ENCODE measurements at places on chromosomes 11 and 22.
A peak's percentile ranks its signal among the peaks of the same experiment; 100 is the strongest.

DNA sequence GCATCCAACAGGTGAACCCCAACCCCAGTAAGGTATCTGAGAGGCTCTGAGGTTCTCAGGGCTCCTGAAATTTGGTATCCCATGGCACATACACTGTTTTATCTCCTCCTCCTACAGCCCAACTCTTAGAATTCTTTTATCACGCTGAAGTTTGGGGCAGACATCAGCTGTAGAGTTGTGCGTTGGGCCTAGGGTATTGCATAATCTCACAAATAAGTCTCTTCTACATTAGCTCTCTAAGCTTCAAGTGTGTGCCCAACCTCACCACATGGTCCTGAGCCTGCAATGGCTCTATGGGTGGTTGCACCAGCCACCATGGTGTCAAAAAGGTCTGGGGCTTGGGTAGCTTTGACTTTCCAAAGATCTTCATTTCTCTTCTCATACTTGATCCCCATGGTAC, 603.0 kb downstream of the BUD13 start:
- no peak for DNase-seq

DNA sequence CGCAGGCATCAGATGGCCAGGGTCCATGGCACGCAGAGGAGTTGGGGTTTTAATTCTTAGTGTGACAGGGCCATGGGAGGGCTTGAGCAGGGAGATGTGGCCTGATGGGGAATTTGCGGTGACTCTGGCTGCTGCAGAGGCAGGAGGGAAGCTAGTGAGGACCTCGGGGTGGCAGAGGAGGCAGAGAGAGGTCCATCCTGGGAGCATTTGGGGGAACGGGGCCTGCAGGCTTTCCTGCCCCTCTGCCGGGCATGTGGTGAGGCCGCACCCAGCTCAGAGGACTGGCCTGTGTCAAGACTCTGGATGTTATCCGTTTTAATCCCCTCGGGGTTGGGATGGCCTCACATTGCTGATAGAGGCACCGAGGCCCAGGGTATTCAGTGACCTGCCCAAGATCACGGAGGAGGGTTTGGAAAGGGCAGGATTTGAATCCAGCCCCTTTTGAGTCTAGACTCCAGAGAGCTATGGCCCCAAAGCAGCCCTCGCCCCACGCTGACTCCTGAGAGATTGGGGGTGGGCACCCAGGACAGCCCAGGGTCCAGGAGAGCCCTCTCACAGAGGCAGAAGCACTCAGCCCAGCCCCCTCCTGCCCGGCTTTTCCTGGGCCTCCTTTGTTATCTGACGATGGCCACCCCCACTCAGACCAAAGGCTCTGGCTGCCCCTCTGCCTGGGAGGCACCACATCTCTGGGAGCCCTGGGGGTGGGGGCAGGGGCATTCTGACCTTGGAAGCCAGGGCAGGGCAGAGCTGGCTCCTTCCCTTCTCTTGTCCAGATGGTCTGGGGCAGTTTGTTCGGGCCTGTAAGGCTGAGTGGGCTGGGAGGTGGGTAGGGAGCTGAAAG, 13.9 kb downstream of the MGAT3 start:
- DNase-seq: no peak

GRCh38 chr11:102476812-102477211, 24.2 kb upstream of the TMEM123 start:
- peak; percentile 26 for DNase-seq

DNA sequence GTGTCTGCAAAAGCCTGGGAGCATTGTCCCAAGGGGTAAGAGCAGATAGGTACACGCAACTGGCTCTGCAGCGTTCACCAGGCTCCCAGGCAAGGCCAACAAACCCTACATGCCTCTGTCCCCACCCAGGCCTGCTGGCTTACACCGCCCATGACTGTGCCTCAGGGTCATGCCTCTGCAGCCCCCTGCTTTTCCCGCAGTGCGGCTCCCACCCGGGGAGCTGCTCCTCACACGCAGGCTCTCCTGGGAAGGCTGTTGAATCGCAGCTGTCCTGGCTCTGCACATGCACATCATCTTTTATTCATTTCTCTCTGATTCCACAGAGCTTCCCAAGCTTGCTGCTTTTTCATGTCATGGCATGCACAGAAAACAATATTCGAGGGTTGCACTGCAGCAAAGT, 29.2 kb upstream of the B3GAT1 start:
- DNase-seq: no peak

GRCh38 chr22:50318698-50319411, 8.0 kb downstream of the DENND6B start:
- no peak for DNase-seq

GRCh38 chr22:29385748-29386147, 2.6 kb downstream of the AP1B1 start:
- no peak for DNase-seq

- no peak for DNase-seq
Measured at GRCh38 chr11:106399076-106399511, 321.6 kb downstream of the AASDHPPT start.

GRCh38 chr22:26559961-26560575, 29.9 kb downstream of the TPST2 start:
- no peak for DNase-seq

GRCh38 chr11:15493066-15493465, 378.3 kb downstream of the INSC start:
- DNase-seq: no peak

- DNase-seq: no peak
Measured at GRCh38 chr11:114846416-114846791, 168.1 kb downstream of the NXPE2 start.
